ENCODE measurements at places on chromosomes 1 and 21.

- DNase-seq: no peak
Observed at GRCh38 chr1:115142616-115143015, 53.3 kb upstream of the TSPAN2 start.

DNA sequence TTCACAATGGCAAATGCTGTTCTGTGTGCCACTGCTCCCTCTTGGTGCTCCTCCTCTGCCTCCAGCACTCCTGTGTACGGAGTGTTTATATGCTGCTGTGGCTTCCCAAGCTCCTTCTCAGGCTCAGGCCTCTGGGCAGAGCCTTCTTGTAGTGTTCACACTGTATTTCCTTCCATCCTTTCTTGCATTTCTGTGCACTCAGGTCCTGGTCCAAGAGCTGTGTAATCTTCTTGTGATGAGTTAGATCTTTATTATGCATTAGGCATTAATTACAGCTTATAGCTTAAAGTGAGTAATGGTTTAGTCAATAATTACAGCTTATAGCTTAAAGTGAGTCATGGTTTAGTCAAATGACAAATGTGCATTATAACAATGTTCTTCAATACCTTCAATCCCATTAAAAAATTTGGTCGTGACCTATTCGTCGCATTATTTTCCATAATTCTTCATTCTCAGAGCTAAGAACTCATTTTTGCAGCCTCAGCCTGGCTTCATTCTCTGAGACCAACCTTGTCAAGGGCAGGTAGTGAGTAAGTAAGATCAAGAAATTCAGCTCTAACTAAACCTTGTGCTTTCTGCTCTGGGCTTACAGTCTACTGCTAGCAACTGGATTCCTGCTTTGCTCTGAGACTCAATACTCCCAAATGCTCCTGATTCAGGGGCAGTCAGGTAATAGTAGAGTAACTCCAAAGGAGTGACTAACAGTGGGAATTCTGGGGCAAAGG is 154.5 kb upstream of the SPAG17 start:
- DNase-seq: peak; percentile 49

DNA sequence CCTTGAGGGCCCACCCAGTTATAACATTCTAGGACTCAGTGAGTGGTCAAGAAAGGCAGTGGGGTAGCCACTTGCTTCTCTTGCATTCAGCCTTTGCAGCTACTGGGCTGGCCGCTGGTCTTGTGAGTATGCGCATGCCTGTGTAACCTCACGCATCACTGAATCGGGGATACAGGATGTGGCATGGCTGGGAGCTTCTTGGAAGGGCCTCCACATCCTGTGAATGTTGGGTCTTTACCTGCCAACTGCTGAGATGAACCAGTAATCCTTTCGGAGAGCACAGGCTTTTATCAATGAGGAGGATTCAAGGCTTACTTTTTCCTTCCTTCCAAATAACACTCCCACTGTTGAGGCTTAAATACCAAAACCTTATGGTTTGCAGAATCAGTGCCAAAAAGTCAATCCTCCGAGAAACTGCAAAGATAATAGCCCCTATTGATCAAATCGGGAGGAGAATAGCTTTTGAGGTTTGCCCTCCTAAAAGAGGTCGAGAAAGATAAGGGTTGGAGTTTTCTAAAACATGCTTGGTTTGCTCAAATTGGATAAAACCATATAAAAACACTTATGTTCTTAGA is 198.9 kb upstream of the UBE2U start:
- DNase-seq: no peak

- peak; percentile 84 for DNase-seq
Observed at GRCh38 chr1:205301205-205301821, 20.2 kb downstream of the NUAK2 start.

DNA sequence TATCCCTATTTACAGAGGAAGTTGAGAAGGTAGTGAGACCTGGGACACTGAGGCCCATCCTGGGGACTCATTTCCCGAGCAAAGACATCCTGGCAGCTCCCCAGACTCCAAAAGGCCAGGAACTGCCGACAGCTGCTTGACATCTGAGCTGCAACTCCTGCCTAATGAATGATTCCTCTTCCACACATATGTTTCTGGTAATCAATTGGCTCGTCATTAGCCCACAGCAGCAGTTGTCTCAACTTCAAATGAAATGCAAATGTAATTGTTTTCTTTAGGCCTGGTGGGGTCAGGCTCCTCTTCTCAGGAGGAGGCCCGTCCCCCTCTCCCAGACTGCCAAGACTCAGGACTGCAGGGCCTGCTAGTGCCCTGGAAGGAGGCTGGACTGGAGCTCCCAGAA is 61.8 kb upstream of the DISP3 start:
- DNase-seq: no peak
